ENCODE measurements at places on chromosomes 1 and 21.

GRCh38 chr1:25820247-25821111 is 725 bp downstream of the MTFR1L start:
- DNase-seq = no peak

DNA sequence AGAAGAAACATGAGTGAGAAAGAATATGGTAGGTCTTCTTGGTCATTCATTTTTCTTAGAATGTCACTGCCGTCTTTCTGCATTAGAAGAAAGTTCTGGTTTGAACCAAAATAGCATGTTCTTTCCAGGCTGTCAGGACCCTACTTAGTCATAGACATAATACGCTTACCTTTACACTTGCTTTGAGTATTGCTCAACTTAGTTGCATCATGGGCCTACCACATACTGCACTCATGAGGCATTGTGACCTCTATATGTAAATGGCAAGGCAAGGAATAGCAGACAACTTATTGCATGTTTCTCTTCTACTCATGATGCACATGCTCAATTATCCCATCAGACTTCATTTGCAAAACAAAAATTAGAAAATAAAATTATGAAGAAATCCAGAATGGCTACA is 415.0 kb downstream of the HLX start:
- no peak for DNase-seq

GRCh38 chr1:67802565-67802964 is 30.7 kb downstream of the GNG12 start:
- DNase-seq = no peak

GRCh38 chr1:162663589-162664106 is 31.4 kb downstream of the DDR2 start:
- DNase-seq = peak; percentile 77

DNA sequence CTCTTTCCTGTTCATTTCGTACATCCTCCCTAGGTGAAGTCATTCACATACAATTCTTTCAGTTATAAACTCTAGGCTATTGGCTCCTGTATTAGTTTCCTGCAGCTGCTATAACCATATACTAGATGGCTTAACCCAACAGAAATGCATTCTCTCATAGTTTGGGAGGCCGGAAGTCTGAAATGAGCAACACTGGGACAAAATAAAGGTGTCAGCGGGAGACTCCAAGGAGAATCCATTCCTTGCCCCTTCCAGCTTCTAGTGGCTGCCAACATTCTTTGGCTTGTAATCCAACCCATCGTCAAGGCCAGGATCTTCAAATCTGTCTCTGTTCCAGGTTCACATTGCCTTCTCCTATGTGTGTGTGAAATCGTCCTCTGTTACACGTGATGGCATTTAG is 71.3 kb downstream of the TOR3A start:
- no peak for DNase-seq

DNA sequence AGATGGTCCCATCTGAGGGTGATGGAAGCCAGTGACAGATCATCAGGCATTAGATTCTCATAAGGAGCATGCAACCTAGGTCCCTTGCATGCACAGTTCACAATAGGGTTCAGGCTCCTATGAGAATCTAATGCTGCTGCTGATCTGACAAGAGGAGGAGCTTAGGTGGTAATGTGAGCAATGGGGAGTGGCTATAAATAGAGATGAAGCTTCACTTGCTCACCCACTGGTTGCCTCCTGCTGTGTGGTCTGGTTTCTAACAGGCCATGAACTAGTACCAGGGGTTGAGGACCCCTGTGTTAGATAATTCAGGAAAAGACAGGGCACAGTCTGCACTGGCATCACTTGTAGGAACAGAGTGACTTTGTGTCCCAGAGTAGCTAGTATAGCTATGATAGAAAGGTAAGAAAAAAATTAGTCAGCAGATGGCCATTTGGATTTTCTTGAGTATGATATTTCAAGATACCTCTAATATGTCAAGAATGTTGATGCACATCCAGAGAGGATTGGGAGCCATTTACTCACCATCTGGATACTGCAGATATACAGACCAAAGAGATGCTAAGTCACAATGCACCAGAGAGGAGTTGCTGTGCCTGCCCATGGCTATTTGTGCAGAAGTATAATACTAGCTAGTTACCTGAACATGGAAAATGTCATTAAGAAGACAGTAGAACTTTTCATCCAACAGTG is 53.6 kb downstream of the ADCY10 start:
- DNase-seq = peak; percentile 14

- DNase-seq = no peak
Observed at GRCh38 chr1:110411173-110411735, 3.8 kb upstream of the LAMTOR5 start.

- no peak for DNase-seq
Observed at GRCh38 chr1:220221269-220221668, 51.0 kb downstream of the RAB3GAP2 start.

- no peak for DNase-seq
Observed at GRCh38 chr1:200473698-200474371, 64.0 kb upstream of the ZNF281 start.

GRCh38 chr1:223703668-223704013 is 8.7 kb upstream of the CAPN2 start:
- no peak for DNase-seq

DNA sequence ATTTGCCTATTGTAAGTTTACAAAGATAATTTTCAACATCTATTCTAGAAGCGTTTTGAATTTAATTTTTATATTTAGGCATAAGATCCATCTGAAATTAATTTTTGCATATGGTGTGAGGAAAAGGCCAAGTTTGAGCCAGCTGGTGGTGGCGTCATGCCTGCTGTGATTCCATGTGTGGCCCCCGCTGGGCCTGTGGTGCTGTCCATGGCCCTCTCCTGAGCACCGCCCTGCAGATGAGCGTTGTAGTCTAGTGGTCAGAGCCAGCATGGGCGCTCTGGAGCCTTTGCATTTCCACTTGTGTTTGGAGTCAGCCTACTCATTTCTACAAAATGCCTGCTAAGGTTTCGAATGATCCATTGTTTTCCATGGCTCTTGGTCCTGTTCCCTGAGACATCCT is 22.7 kb downstream of the PRSS38 start:
- DNase-seq = no peak

GRCh38 chr1:76764638-76765454 is 102.4 kb upstream of the ST6GALNAC5 start:
- DNase-seq = no peak

GRCh38 chr1:202584707-202585589 is 125.3 kb downstream of the SYT2 start:
- DNase-seq = no peak

DNA sequence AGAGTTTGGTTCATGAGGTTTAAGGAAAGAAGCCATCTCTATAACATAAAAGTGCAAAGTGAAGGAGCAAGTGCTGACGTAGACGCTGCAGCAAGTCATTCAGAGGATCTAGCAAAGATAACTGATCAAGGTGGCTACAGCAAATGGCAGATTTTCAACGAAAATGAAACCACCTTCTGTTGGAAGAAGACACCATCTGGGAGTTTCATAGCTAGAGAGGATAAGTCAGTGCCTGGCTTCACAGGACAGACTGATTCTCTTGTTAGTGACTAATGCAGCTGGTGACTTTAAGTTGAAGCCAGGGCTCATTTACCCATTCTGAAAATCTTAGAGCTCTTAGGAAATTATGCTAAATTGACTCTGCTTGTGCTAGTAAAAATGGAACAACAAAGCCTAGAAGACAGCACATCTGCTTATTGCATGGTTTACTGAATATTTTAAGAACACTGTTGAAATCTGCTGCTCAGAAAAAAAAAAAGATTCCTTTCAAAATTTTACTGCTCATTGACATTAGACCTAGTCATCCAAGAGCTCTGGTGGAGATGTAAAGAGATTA is 10.5 kb downstream of the MAEL start:
- no peak for DNase-seq

DNA sequence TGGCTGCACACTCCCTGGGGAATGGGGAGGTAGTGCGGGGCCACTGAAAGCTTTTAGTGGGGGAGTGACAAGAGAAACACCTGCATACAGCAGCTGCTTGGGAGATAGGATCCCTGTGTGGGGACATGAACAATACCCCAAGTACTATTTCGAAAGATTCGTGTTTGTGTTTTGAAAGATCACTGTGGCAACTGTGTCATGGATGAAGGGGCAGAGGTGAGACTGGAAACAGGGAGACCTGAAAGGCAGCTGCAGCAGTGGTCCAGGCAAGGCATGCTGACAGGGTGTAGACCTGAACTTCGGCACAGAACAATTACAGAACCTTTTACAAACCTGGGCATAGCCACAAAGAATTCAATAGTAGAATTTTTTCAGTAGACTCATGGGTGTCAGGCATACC is 32.9 kb downstream of the TENT5C start:
- no peak for DNase-seq

- no peak for DNase-seq
Observed at GRCh38 chr1:235979176-235979575, 85.7 kb downstream of the NID1 start.

DNA sequence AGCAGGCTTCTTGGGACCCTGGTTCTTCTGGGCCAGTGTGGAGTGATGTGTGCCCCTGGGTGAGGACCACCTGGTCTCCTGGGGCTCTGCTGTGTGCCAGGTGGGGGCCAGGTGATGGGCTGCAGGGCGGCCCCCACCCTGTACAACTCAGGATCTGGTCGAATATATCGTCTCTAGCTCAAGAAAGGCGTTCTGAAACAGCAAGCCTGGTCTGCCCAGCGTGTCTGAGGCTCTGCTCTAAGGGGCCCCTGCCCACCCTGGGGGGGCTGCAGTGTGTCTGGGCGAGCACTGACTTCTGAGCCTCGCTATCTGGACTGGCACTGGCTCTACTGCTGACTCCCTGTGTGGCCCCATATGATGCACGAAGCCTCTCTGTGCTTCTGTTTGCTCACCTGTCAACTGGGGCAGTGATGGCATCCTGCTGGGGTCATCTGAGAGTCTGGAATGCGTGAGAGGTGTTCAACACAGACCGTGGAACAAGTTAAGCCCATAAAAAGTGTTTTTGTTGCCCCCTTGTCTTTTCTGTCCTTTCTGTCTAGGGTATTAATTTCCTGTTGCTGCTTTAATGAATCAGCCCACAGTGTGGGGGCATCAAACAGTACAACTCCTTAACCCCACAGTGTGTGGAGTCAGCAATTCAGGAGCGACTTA is 56.0 kb upstream of the TRAPPC10 start:
- peak; percentile 11 for DNase-seq

DNA sequence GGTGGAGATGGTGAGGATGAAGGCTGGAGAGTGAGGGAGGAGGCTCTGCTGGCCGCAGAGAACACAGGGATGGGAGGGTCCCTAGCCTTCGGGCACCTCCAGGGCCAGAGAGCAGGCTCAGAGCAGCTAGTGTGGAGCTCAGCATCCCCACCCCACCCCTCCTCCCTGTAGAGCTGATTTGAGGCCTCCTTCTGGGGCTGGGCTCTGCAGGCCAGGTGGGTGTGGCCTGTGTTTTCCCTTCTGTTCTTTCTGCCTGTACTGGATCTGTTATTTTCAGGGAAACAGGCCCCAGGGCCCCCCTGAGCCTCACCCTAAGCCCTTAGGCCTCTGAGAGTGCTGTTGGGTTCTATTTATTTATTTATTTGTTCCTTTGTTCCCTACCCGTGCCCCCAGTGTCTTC is 44.8 kb downstream of the TMCC2 start:
- DNase-seq = no peak

- no peak for DNase-seq
Observed at GRCh38 chr1:214251354-214251753, 29.6 kb upstream of the SMYD2 start.

Data from A172 (cell line).